Endodermal cell (in vitro differentiated cells): ENCODE measurements at places on chromosomes 12 and 14. TPM values are rescaled to one million over a fixed set of nuclear protein-coding genes. Genes with fewer than 3 reads are reported as not detected.

Gene FAM186B
- total RNA-seq, result 0.22 to 0.57 TPM in 2 of 3 replicates, not detected in the other

Gene GPR135
- total RNA-seq, result 3.3 and 4.1 TPM in 2 replicates

Gene CABP1
- total RNA-seq, result 0.29 to 0.73 TPM (median 0.72 TPM) in 3 replicates

Gene SALL2
- 78.6 to 93.4 TPM (median 78.9 TPM) in 3 replicates for total RNA-seq

Gene FOXN4
- 0.20 to 1.3 TPM (median 0.38 TPM) in 3 replicates for total RNA-seq

Gene SPRYD4
- 3.6 and 3.8 TPM in 2 replicates for total RNA-seq

Gene LRTM2
- 0.40 TPM in 1 of 2 replicates, not detected in the other for total RNA-seq

Gene INSM2
- total RNA-seq, result 0.18 TPM in 1 of 2 replicates, not detected in the other

Gene MYF6
- 0.38 to 0.40 TPM in 2 of 3 replicates, not detected in the other for total RNA-seq

Gene TMX1
- 28.5 to 30.2 TPM (median 28.8 TPM) in 3 replicates for total RNA-seq
